Activated naive CD8-positive, alpha-beta T cell treated with anti-CD3 and anti-CD28 coated beads, Interleukin-2, amount 50 U/mL, for 24 hours (primary cell): ENCODE measurements at places on chromosomes 3 and 15.

DNA sequence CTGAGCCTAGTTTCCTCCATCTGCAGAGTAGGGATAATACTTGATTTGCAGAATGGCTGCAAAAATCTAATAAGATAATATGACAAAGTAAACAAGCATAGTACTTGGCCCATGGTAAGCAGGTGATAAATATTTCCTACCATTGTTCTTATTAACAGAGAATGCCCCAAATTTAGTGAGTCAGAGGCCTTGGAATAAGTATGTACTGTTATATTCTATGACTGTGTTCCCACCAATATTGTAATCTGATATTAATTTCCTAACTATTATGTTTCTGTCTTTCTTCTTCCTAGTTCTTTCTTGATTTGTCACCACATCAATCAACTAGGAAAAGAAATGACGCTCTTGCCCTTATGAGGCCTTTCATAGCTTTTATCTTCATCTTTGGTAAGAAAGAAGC, 178.4 kb upstream of the SLC2A2 start:
- H3K4me3 ChIP-seq, result no peak overlapping the region
- no peaks in the 10 kb centered on the region for H3K4me1 ChIP-seq
- no peak for DNase-seq
- H3K27me3 ChIP-seq, result no peaks in the 10 kb centered on the region
- H3K27ac ChIP-seq, result no peak overlapping the region
- H3K36me3 ChIP-seq, result peaks cover 15% of the 10 kb centered on the region

DNA sequence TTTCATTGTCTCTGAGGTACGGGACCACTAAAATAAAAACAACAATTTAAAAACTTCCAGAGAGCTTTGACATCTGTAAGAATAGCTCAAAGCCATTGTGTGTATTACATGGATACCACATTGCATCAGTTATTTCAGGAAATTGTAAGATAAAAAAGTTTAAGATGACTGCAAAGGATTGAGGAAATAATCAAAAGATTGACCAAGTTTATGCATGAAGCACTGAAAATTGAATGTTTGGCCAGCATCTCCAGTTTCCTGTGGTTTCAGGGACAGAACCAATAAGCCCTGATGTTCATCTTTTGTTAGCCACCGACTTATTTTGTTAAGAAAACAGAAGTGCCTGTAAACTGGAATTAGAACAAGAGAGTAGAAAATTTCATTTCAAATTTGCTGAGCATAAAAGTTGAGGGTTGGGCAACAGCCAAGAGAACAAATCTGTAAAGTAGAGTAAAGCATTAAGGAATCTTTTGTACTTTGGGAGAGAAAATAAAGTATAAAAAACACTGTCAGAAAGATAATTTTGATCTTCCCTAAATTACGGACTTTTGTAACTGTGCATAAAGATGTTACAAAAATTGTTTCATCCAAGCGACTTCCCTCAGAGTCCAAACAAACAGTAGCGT, 211.5 kb upstream of the P2RY1 start:
- no peaks in the 10 kb centered on the region for H3K36me3 ChIP-seq
- DNase-seq, result no peak
- no peaks in the 10 kb centered on the region for H3K27me3 ChIP-seq
- no peak overlapping the region for H3K27ac ChIP-seq
- no peaks in the 10 kb centered on the region for H3K4me1 ChIP-seq

DNA sequence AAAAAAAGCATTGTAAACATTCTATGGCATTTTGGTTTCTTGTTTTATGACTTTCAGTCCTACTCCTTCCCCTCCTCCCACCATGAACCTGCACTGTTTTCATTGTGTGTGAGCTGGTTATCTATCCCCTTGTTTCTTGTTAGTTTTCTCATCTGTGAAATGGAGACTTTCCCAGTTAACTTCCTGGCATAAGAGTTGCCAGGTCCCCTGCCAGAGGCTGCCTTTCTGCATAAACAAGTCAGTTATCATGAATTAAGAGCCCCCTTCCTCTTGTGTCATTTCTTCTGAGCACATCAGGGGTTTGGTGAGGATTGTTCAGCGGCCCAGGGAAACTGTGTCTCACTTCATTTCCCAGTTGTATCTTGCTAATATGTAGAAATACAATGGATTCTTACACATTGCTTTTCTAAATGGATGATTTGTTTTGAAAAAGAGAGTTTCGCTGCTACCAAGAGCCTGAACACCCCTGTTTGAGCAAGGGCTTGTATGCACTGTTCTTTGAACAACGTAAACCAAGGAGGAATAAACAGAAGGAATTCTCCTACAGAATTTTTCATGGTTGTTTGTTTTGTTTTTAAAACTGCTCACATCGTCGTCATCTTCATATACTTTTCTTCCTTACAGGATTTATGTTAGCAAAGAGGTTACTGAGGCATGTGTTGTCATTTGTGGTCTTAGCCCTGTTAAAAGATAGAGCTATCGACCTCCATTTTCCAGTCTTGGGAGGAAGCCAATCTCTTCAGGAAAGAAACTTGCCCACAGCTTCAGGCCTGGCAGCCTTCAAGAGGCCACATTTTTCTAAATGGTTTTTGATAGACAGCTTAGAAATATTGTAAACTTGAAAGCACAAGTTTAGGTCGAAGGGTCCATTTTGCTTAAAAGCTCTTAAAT, 144.6 kb upstream of the IL12A start:
- no peak overlapping the region for H3K4me3 ChIP-seq
- no peaks in the 10 kb centered on the region for H3K36me3 ChIP-seq
- DNase-seq, result no peak
- peaks cover 17% of the 10 kb centered on the region for H3K27me3 ChIP-seq
- no peak overlapping the region for H3K27ac ChIP-seq
- peaks cover 4% of the 10 kb centered on the region for H3K4me1 ChIP-seq

DNA sequence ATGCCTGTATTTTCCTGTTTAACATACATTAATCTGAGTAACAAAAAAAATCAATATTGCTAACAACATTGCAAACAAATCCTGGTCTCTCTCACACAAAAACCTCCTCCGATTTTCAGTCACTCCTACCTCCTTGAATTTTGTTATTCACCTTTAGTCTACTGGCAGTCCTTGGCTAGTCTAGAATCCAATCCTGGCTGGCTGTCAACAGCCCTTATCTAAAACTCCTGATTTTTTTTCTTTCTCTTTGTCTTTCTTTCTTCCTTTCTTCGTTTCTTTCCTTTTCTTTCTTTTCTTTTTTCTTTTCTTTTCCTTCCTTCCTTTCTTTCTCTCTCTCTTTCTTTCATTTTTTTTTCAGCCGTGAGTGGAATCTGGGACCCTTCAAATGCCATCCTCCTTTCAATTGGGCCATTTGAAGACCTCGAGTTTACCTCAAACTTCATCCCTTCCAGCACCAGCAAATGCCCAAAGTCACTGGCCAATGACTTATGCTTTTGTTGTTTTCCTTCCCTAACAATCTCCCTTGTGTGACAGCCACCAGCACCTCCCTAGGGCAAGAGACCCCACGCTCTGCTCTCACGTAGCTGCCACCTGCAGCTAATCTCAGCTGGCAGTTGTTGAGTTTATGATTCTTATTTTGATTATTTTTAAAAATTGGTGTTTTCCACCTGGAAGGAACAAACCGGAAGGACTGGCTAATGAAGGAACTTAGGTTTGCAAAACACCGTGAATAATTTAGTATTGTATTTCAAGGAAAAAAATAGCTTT, 6.8 kb upstream of the ONECUT1 start:
- H3K27ac ChIP-seq, result no peak overlapping the region
- no peak overlapping the region for H3K4me3 ChIP-seq
- DNase-seq, result no peak
- peaks cover 11% of the 10 kb centered on the region for H3K4me1 ChIP-seq

- H3K36me3 ChIP-seq, result no peaks in the 10 kb centered on the region
- no peak overlapping the region for H3K4me3 ChIP-seq
- H3K4me1 ChIP-seq, result peaks cover 13% of the 10 kb centered on the region
- no peak for DNase-seq
- no peak overlapping the region for H3K27ac ChIP-seq
Measured at GRCh38 chr3:110624576-110624975, 447.0 kb upstream of the NECTIN3 start.
